ENCODE measurements at places on chromosomes 7 and 10.
A peak's percentile ranks its signal among the peaks of the same experiment; 100 is the strongest.

DNA sequence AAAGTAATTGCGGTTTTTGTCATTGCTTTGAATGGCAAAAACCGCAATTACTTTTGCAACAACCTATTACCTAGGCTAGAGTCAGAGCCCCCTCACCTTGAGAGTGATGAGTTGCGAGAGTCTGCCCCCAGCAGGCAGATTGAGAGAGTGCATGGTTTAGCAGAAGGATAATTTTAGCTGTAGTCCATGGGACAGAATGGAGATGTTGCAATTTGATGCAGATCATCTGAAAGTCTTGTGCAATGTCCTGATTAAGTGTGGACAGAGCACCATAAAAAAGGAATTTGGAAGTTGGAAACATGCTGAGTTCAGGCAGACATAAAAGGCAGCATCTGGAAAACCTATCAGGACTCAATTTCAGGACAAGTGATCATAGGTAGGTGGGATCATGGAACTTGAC is 48.7 kb downstream of the GPR141 start:
- DNase-seq, result no peak

DNA sequence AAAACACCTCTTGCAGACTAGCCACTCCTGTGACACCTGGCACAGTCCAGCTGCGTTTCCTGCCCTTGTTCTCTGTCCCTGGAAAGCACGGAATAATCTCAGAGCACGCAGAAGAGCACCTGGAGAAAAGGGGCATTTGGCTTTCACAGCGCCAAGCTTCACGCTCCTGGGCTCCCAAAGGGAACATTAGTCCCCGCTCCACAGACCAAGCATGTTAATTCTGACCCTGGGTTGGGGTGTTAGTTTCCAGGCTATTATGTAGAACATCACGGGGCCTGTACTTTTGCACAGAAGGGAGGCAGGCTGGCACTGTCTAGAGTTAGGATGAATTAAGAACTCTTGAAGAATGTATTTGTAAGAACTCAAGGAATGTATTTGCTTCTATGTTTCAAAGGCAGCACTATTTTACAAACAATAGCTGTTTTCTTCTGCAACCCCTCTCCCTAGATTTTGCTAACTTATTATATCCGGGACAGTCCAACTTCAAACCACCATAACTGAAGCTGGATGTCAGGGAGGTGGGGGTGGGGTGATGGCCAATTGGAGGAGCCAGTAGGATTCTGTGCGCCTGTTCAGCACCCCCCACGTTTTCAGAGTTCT is 62.2 kb upstream of the TRIM8 start:
- DNase-seq, result no peak

GRCh38 chr10:88944813-88945212 is 7.8 kb downstream of the ACTA2 start:
- no peak for DNase-seq

DNA sequence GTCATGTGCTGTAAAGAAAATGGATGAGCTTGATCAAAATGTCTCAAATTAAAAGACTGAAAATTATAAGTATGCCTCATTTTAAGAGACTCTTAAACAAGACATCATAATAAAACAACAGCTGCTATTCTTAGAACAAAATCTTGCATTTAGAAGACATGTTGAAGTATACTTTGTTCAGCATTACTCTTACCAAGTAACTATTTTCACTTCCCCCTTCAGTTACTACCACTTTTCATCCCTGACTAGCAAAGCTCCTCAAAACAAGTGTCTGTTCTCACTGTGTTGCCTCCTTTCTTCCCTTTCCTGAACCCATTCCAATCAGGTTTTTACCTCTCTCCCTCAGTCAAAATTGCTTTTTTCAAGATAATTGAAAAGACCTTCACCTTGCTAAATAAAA is 31.6 kb downstream of the ELAPOR2 start:
- no peak for DNase-seq

DNA sequence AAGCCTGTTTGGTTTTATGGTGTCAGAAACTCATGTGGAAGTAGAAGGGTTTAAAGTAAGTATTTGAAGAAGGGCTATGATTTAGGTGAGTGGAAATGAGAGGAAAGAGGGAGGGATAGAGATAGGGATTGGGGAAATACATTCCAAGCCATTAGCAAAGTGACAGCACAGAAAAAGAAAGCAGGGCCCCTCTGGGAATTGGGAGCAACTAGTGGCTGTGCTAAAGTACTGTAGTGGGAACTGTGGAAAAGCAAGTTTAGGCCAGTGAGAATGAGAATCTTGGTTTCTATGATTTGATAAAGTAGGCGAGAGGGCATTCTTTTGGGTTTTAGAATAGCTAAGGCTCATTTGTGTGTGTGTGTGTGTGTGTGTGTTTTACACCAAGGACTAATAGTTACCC is 5.0 kb downstream of the PRKG1 start:
- DNase-seq, result no peak

DNA sequence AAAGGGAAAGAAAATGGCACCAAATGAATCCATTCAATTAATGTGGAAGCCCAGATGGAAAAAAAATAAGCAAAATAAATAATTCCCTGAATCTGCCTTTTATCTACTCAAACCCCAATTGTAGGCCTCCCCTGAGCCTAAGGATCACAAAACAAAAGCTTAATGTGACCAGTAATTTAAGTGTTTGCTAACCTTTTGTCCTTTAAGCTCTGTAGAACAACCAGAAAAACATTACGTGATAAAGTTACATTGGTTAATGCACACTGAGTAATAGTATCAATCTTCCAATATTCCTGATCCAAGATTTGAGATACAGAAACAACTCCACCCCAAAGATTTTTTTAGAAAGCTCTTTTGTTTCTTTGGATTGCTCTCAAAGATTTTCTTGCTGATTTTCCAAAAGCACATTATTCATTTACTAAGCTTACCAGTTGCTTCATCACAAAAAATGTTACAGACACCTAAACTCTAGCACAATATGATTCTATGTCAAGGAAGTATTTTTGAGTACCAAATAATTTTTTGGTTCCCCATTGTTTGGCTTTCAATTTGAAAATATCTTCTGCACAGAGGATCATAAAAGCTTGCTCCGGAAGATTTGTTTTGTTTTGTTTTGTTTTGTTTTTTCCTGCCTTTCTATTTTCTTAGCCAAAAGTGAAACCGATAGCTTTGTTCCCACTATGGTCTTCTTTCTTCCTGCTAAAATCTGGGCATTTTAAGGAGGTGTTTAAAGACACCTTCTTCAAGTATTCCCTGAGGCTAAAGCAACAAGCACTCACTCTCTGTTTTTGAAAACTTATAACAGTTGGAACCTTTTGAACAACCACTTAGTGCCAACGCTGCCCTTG is 54.2 kb downstream of the TRIL start:
- DNase-seq, result no peak

GRCh38 chr7:2004841-2005725 is 227.7 kb downstream of the MAD1L1 start:
- no peak for DNase-seq

DNA sequence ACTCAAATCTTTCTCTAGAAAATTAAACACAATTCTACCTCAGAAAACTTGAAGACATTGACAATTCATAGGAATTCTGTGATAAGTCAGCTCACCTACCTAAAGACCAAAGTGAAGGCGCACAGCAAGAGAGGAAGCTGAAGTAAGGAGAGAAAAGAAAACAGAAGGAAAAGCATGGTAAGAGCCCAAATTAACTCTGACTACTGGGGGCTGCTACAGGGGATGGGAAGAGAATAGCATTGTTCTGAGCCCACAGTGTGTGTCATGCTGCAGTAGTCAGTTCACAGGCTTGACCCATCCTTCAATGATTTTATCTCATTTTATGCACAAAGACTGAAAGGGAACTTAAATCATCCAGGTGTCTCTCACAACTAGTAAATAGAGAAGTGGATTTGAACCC is 111.3 kb downstream of the PTEN start:
- no peak for DNase-seq

DNA sequence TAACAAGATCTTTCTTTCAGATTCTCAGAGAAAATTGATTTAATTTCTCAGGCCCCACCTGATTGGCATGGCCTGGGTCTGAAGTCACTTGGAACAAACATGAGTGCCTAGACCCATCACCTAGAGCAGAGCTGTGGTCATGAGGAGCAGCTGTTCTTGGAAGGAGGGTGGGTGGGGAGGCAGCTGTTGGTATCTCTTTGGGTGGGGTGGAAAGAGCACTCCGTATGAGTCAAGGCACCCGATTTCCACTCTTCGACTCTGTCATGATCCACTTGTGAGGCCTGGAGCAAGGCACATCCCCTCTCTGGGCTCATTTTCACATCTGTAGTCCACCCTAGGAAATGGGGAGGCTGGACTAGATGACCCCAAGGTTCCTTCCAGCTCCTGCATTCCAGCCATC is 156.7 kb downstream of the C10orf105 start:
- no peak for DNase-seq

DNA sequence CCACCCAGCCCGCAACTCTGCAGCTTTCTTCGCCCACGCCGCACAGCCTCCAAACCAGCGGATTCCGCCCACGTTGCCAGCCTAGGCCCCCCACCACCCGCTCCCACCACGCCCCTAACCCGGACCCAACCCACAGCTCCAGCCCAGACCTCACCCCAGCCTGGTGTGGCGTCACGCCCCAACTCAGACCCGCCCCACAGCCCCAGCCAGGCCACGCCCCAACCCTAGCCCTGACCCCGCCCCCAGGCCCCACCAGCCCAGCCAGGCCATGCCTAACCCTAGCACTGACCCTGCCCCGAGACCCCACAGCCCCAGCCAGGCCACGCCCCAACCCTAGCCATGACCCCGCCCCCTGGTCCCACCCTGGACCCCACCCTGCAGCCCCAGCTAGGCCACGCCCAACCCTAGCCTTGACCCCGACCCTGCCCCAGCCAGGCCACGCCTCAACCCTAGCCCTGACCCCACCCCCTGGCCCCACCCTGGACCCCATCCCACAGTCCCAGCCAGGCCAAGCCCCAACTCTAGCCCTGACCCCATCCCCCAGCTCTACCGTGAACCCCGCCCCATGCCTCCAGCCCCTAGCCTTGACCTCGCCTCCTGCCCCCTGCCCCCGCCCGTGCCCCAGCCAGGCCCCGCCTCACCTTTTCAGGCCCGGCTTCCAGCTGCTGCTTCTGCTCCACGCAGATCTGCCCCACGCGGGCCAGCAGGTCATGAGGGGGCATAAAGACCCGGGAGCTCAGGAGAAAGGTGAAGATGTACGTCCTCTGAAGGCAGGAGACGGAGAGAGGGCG is 64.0 kb downstream of the RASGEF1A start:
- peak; percentile 46 for DNase-seq

- DNase-seq, result no peak
Observed at GRCh38 chr10:97066877-97067555, 118.7 kb downstream of the SLIT1 start.

- DNase-seq, result no peak
Observed at GRCh38 chr10:104288355-104288754, 19.4 kb downstream of the GSTO2 start.

- no peak for DNase-seq
Observed at GRCh38 chr10:51786684-51787035, 87.3 kb upstream of the CSTF2T start.

GRCh38 chr7:133412942-133413341 is 160.1 kb downstream of the EXOC4 start:
- no peak for DNase-seq

GRCh38 chr10:70726909-70727495 is 54.7 kb downstream of the ADAMTS14 start:
- DNase-seq, result no peak

DNA sequence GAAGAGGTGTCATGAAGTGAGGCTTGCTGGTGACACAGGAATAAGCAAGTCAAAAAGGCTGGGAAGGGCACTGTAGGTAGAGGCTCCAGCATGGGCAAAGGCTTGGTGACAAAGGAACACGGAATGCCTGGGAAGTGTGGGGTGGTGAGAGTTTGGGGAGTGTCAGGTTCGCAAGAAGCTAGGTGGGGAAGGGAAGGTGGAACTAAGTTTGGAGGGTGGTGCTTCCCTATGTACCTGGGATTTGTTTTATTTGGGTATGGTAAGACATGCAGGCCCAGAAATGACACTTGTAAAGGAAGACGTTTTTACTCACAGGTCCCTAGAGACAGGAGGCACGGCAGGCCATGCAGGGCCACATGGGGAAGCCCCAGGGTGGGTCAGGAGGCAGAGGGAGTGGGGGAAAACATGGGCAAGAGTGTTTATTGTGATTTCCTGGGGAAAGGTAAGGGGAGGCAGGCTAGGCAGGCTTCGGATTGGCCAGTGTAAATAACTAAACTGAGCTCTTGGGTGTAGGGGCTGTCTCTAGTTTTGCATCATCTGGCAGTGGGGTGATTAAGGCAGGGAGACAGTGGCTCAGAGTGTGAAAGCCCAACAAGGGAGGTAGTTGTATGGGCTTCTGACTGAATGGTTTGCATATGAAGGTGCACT is 52.1 kb downstream of the SH2D4B start:
- no peak for DNase-seq
